ENCODE measurements at places on chromosomes 3 and 15. TPM values are rescaled to one million over a fixed set of nuclear protein-coding genes. Genes with fewer than 3 reads are reported as not detected.

LPP gene
- total RNA-seq, result 40.6 TPM

SECISBP2L gene
- 22.4 TPM for total RNA-seq

CPN2 gene
- not detected for total RNA-seq

HDGFL3 gene
- 5.0 TPM for total RNA-seq

DNA sequence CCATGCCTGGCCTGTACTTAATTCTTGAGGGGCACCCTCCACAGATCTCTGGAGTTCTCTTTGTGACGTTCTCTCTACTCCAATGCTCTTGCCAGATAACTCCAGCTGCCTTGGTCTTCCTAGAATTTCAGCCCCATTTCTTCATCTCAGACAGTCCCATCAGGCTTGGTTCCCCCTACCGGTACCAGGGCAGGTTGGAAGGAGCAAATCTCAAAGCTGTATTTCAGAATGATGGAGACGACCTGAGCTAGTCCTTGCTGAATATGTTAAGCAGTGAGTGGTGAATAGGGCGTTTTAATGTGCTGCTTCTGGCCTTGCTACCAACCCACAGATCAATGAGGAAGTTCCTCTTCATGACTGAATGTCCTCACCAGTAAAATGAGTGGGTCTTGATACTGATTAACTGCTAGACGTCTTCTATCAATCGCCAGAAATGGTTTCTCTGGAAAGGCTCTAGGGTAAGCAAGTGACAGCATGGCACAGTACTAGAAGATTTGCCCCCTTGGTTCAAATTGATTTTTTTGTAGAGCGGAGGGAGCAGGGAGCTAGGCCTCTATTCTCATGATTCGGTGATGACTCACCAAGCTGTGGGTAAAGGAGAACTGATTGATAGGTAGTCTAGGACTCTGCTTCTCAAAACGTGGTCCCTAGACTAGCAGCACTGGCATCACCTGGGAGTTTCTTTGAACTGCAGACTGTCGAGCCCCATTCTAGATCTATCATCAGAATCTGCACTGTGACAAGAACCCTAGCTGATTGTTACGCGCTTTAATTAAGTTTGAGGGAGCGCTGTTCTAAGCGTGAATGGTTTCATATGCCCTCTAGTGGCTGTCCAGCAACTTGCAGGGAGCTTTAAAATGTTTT lies 67.8 kb downstream of the UBP1 start:
- DNase-seq, result peak; percentile 62

DNA sequence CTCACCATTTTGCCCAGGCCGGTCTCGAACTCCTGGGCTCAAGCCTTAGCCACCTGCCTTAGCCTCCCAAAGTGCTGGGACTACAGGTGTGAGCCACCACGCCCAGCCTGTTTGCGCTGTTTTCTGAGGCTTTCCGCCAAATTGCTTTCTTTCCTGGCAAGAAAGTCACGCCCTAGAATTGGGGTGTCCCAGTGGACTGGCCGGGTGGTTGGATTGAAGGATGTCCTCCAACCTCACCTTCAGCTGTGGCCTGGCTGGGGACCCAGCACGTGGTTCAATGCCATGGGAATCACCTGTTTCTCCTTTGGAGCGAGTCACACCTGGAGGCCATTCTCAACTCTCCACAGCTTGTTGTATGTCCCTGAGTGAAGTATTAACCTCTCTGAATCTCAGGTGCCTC lies 5.8 kb upstream of the ANKDD1A start:
- DNase-seq, result no peak

GRCh38 chr3:62843508-62843907 lies 31.7 kb downstream of the CADPS start:
- DNase-seq, result no peak

GRCh38 chr3:189901481-189901880 lies 219.2 kb downstream of the P3H2 start:
- DNase-seq, result no peak

GRCh38 chr15:82999426-82999825 lies 12.0 kb downstream of the C15orf40 start:
- no peak for DNase-seq

GRCh38 chr15:96088650-96089049 lies 241.8 kb upstream of the NR2F2 start:
- DNase-seq, result no peak

GRCh38 chr3:119311081-119311925 lies 17.1 kb downstream of the ARHGAP31 start:
- no peak for DNase-seq

- DNase-seq, result no peak
These were observed 367.2 kb upstream of the AGTR1 start for GRCh38 chr3:148330542-148330941.

- no peak for DNase-seq
These were observed 106.4 kb upstream of the TLE3 start for GRCh38 chr15:70203981-70204560.
